Glomerular endothelial cell (primary cell): ENCODE measurements at places on chromosomes 1 and 21. TPM values are rescaled to one million over a fixed set of nuclear protein-coding genes. Genes with fewer than 3 reads are reported as not detected.

Gene TMPRSS2
- 0.10 TPM in 1 of 2 replicates, not detected in the other for total RNA-seq

Gene C1orf116
- 0.53 TPM in 1 of 2 replicates, not detected in the other for total RNA-seq

Gene PGLYRP3
- not detected in 2 replicates for total RNA-seq

Gene ACKR1
- 0.06 TPM in 1 of 2 replicates, not detected in the other for total RNA-seq

Gene DYNLT4
- 0.29 and 1.4 TPM in 2 replicates for total RNA-seq

Gene MYBPHL
- total RNA-seq, result not detected in 2 replicates

Gene VANGL2
- 0.41 and 1.1 TPM in 2 replicates for total RNA-seq

Gene AMY1C
- not detected in 2 replicates for total RNA-seq

Gene HES2
- total RNA-seq, result 16.1 and 41.8 TPM in 2 replicates

Gene TMEM125
- total RNA-seq, result not detected in 2 replicates

DNA sequence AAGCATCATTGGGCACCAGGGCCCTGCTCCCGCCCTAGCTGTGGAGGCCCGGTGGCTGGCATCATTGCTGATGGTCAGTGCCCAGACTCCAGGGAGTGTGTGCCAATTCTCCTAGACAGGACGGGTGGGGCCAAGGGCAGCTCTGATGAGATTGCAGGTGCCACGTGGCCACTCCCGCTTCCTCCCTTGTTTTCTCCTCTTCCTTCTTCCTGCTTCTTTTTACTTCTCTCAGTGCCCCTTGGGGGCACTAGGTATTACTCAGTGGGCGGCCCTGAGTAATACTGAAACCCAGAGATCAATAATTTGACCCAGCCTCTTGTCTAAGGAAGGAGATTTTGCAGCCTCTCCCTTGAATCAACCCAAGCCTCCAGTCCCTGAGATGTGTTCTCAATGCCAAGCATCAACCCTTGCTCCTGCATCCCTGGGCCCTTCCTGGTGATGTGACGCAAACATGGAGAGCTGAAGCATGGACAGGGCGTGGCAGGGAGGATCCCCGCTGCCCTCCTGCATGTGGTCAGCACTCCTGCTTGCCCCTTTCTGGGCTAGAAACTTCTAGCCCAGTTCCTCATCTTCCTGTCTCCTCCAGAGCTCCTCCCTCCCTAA is 32.4 kb downstream of the CDK18 start:
- DNase-seq, result no peak

- no peak for DNase-seq
Measured at GRCh38 chr1:31765041-31765467, 914 bp upstream of the ADGRB2 start.

GRCh38 chr1:175216444-175216843 is 23.9 kb upstream of the KIAA0040 start:
- DNase-seq, result no peak

- no peak for DNase-seq
Measured at GRCh38 chr1:29880556-29880955, 644.2 kb downstream of the PTPRU start.

DNA sequence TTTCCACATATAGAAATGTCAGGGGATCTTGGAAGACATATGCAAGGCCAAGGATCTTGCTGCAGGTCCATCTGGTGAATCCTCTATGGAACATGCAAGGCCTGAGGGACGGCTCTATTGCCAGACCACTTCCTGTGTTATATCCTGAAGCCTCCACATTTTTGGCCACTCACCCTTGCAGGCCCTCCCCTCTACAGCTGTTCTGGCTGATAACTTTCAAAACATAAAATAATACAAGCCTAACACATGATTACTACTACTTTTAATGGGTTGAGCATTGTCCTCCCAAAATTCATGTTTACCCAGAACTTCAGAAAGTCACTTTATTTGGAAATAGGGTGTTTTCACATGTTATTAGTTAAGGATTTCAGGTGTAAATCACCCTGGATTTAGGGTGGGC is 18.5 kb upstream of the LYPLAL1 start:
- no peak for DNase-seq

GRCh38 chr1:206899717-206900116 is 2.5 kb downstream of the IL24 start:
- no peak for DNase-seq

- no peak for DNase-seq
Measured at GRCh38 chr1:201461645-201462441, 7.1 kb downstream of the PHLDA3 start.

- DNase-seq, result no peak
Measured at GRCh38 chr1:93810316-93810715, 68.7 kb downstream of the DNTTIP2 start.

DNA sequence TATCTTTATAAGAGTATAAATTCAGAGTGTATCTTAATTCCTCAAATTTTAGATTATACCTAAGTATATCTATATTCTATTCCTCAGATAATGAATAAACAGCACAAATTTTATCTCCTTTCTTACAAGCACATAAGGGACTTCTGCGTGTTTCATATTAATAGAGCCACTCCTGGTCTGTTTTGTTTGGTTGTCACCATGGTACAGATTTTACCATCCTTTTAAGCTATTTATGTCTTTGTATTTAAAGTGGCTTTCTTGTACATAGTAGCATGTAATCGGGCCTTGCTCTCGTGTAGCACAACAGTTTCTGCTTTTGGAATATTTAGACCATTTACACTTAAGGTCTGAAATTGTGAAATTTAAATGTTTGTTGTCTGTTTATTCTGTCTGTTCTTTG is 52.6 kb upstream of the SLC35A3 start:
- DNase-seq, result no peak

GRCh38 chr1:104018922-104019674 is 269.4 kb downstream of the AMY1C start:
- no peak for DNase-seq

- no peak for DNase-seq
Measured at GRCh38 chr21:44870748-44871495, 2.6 kb downstream of the PTTG1IP start.

- no peak for DNase-seq
Measured at GRCh38 chr1:33176362-33176850, 5.4 kb downstream of the TRIM62 start.

GRCh38 chr1:40712405-40712944 is 21.0 kb downstream of the NFYC start:
- no peak for DNase-seq

GRCh38 chr1:245074232-245074747 is 80.5 kb upstream of the KIF26B start:
- no peak for DNase-seq

GRCh38 chr1:14545422-14546025 is 53.0 kb upstream of the KAZN start:
- DNase-seq, result no peak

- DNase-seq, result no peak
Measured at GRCh38 chr1:84582802-84583587, 8.8 kb upstream of the CTBS start.

DNA sequence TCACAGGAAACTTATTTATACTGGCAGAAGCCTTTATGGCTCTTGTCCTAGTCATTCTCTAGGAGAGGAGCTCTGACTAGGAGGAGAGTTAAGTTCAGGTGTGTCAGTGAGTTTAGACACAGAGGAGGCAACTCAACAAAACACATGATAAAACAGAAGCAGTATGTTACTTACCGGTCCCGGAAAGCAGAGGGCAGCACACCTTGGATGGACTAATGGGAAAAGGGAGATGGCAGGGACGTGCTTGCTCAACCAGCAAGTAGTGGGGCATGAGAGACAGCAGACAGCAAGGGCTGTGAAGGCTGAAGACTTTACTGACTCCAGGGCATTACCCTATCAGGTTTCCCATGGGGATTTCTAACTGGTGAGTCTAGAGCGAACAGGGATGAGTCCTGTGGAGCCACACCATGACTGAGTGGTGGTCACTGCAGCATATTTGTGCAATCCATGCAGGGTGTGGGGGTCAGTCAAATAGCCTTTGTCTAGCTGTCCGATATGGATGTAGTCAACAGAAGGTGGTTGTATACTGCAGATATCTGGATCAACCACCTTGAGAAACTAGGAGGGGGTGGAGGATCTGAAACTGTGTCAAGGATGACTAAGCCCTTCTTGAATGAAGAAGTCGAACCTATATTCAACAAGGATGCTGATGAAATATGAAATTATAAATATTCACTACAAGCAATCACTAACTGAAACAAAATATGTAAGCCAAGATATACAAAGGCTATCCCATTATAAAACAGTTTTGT is 596.3 kb upstream of the CHRM3 start:
- no peak for DNase-seq

DNA sequence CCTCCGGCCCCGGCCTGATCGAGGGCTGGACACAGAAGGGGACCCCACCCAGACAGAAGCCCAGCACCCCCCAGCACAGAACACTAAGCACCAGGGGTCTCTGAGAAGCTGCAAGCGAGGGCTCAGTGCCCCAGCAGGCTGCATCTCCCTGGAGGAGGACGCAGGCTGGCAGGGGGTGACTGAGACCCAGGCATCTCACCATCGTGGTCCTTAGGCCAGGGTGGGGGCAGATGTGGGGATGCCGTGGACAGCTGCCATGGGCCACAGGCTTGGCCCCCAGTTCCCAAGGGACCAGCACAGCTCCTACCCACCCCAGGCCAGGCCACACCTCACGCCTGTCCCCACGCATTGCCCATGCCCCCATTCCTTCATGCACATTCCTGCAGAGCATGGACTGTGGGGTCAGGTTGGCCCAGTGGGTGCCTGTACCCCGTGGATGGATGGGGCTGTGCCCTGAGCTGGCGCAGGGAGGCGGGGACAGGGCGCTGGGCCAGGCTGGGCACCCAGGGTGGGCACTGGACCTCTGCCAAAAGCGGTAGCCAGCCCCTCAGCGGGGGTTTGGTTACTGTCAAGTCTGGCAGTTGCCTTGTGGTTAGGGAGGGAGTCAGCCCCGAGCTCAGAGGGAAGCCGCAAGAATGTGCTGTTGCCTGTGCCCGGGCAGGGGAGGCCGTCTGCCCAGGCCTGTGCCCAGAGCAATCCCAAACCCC is 61.5 kb downstream of the ARHGEF16 start:
- no peak for DNase-seq

GRCh38 chr1:108685529-108685928 is 6.6 kb upstream of the PRPF38B start:
- no peak for DNase-seq

GRCh38 chr1:14340002-14340785 is 258.3 kb upstream of the KAZN start:
- no peak for DNase-seq

DNA sequence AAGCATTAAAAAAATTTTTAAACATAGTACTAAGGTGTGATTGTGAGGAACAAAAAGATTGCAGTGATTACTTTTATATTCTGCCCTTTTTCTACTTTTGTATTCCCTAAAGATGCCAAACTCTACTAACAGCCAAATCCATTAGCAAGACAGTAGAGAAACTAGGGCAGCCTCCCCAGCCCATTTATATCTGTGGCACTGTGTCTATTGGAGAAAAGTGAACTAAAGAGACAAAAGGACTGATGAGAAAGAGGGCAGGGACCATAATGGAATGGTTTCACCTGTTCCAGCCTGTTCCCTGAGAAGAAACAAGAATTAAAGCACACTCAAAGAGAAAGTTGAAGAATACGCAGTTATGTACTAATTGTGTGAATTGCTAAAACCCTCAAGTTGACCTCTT is 56.6 kb downstream of the ATG4C start:
- DNase-seq, result no peak

DNA sequence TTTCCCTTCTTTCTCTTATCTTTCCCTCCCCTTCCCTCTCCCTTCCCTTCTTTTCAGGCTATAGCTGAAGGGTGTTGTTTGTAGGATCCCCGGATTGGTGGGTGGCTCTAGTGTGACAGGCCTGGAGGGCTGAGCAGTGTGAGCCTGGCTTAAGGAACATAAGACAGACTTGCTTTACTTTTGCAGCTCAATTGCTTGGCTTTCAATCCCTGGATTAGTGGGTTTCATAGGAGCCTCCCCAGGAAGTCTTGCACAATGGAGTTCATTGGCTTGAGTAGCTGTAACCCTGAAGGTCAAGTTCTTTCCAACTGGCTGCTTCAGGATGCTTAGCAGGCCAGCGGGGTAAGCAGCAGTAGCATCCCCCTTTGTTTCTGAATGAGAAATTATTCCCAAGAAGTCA is 126.7 kb downstream of the CAMTA1 start:
- DNase-seq, result no peak

- DNase-seq, result no peak
Measured at GRCh38 chr1:222239130-222239529, 308.8 kb downstream of the HHIPL2 start.
